Epithelial cell of proximal tubule (primary cell): ENCODE measurements at places on chromosomes 1 and 21. TPM values are rescaled to one million over a fixed set of nuclear protein-coding genes. Genes with fewer than 3 reads are reported as not detected.

The IVL gene
- total RNA-seq: 0.35 and 2.1 TPM in 2 replicates

DNA sequence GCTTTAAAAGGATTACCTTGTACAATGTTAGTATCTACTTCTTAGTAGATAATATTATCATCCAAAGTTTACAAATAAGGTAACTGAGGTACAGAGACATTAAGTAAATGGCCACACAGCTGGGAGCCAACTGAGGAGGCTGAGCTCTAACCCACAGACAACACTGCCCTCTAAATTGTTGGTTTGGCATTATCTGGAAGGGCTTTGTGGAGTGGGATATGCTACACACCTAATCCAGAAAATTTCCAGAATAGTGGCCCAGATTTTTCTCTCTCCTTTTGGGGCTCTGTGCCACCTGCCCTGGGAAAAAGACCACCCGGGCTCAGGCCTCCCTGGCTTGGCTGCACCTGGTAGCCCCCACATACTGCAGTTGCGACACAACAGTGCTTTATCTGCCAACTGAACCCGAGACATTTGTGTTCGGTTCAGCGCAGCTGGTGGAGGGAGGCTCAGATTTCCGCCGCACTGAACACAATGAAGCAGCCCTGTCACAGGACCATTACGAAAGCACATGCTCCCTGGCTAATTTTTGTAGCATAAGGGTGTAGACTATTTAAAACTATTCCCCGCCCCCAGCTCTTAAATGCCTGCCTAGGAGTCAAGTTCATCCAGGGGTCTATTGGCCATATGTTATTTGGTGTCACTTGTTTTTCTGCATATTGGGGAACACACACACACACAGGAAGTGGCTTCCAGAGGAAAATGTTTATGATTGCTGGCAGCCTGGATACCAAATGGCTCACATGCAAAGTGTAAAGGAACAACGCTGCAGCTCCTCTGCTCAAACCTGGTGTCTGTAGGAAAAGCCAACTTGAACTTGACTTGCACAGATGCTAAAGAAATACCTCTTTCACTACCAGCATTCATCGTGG lies 92.3 kb upstream of the ESRRG start:
- DNase-seq: no peak

DNA sequence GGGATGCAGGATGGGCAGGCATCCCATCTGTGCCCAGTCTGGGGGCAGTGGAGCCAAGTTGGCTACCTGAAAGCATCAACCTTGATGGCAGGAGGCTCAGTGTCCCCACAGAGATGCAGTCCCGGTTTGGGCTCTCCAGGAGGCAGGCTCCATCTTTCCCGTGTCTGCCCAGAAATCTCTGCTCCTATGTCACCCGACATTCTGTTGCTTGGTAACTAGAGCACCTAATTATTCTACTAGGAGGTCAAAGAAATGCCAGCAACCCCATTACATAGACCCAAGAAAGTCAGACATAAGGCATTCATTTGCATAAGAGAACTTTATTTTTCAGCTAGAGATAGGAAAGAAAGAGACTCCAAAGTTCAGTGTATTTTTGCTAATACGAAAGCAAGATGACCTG lies 100.3 kb upstream of the BACE2 start:
- DNase-seq: no peak

DNA sequence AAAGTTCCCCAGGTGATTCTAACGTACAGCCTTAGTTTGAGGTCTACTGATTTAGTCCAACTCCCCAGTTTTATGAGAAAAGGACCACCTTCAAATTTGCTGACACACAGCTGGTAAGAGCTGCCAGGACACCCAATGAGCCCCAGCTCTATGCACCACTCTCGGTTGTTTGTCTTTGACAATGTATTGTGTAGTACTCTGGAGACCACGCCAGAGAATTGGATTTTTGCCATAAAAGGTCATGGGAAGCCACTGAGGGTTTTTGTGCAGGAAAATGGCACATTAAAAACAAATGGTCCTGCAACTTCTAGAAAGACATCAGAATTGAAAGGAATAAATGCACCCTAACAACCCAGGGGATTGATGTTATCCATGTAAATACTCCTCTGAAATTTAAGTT lies 7.1 kb upstream of the IER5 start:
- no peak for DNase-seq

DNA sequence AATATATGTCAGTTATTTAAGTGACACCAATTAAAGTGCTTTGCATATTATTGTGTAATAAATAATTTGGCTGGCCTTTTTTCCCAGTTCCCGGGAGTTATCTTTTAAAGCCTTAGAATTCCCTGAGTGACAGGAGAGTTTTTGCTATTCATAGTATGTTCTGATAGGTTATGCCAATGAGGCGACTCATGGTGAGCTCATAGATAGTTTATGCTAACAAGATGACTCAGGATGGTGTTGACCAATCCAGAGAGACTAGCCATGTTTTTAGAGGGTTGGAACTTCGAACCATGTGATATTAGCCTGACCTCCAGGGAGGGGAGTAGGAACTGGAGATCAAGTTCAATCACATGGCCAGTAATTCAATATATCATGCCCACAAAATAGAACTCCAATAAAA lies 310.8 kb downstream of the USP25 start:
- DNase-seq: no peak

- no peak for DNase-seq
Measured at GRCh38 chr21:41560661-41561158, 52.8 kb upstream of the TMPRSS2 start.

DNA sequence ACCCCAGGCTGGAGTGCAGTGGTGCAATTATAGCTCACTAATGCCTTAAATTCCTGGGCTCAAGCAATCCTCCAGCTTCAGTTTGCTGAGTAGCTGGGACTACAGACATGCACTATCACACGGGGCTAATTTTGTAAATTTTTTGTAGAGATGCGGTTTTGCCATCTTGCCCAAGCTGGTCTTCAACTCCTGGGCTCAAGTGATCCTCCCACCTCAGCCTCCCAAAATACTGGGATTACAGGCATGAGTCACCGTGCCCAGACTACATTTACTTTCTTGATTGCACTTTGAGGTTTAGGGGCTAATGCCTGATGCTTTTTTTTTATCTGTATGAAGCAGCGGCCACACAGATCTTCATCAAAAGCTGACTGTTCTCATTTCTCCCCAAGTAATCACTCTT lies 124.6 kb downstream of the KIF26B start:
- DNase-seq: no peak

The CNTN2 gene
- not detected in 2 replicates for total RNA-seq

GRCh38 chr1:112790920-112791722 lies 76.0 kb upstream of the PPM1J start:
- no peak for DNase-seq

GRCh38 chr1:203461717-203462116 lies 13.9 kb upstream of the PRELP start:
- no peak for DNase-seq

DNA sequence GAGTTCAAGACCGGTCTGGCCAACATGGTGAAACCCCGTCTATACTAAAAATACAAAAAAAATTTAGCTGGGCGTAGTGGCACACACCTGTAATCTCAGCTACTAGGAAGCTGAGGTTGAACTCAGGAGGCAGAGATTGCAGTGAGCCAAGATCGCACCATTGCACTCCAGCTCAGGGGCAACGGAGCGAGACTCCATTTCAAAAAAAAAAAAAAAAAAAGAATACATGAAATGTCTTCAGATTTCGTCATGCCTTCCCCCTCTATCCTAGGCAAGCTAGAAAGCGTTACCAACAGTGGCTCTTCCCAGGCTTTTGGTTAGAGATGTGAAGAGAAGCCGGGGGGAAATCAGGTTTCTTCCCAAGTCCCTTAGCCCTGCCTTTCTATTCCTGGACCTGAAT lies 3.6 kb downstream of the TFF1 start:
- no peak for DNase-seq
